ENCODE measurements at places on chromosomes 2 and 18.

DNA sequence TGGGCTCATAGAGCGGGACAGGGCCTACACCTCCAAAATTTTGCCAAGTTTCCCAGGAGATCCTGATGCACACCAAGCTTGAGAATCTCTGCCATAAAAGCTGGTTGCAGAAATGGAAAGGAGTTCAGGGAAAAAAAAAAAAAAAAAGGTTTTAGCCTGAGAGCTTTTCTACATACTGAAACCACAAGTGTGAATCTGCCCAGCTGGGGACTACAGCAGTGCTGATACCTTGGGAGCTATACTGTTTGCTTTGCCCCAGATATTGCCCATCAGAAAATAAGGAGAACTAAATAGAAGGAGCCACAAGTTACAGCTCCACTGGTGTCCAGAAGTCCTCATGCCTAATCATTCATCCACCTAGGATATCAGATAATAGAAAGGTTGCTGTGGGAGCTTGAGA lies 38.4 kb upstream of the NCKAP5 start:
- no peak for DNase-seq

DNA sequence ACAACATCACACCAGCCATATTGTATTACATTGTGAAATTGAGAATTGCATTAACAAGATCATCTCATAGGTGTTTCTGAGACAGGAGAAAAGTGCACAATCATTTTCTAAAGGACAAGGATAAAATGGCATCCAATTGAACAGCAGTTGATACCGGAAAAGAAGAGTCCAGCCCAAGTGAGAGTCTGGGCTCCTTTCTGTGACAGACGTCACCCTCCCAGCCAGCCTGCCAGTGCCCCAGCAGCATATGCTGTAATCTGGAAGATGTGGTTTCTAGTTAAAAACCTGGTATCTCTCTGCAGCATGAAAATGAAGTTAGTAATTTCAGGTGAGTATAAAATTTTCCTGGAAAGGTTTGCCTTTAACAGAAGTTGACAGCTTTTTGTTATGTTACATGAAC lies 1531.7 kb upstream of the PIK3C3 start:
- no peak for DNase-seq

- DNase-seq: no peak
Measured at GRCh38 chr18:12911025-12911928, 27.2 kb upstream of the PTPN2 start.

GRCh38 chr2:204913854-204914464 lies 368.7 kb downstream of the PARD3B start:
- no peak for DNase-seq

Measured in NCI-H446 treated with DMSO at 0.1 percent for 48 hours (cell line).